M059J (cell line): ENCODE measurements at places on chromosomes 2 and 18. TPM values are rescaled to one million over a fixed set of nuclear protein-coding genes. Genes with fewer than 3 reads are reported as not detected.

- DNase-seq = peak; percentile 88
Measured at GRCh38 chr18:1002653-1003178, 98.0 kb downstream of the ADCYAP1 start.

DNA sequence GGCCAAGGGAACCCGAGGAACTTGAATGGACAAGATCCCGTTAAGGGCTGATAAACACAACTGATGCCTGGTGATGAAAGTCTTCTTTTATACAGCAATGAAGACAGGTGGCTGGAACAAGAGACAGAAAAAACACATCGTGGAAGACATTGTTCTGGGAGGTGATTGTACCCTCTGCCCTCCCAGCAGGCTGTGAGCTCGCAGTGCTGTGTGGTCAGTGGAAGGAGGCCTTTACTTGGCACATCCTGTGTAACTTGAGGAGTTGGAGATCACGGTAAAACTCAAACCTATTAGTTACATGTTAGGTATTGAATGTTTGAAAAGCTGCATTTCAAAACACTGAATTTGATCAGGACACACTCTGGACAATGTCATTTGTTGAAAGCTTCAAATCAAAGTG, 249.9 kb upstream of the EPAS1 start:
- no peak for DNase-seq

STPG4 gene
- 1.0 TPM in 1 of 2 replicates, not detected in the other for total RNA-seq

DPP10 gene
- not detected in 2 replicates for total RNA-seq
